MCF 10A (cell line): ENCODE measurements at places on chromosomes 5 and 9. TPM values are rescaled to one million over a fixed set of nuclear protein-coding genes. Genes with fewer than 3 reads are reported as not detected.

DNA sequence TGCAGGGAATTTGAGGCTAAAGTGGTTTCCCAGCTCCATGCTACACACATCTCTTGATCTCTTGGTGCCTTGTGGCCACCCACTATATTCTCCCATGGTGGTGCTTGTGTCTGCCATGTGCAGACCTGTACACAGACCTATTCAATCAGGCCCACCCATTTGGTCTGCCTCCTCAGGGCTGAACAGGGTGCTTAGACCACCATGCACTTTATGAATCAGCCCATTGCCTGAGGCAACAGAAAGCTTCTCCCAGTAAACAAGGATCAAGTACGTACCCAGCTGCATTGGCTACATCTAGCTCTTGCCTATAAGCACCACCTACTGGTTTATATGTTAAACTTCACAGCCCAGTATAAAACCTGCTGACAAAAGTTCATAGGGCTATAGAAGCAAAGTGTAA lies 664.3 kb upstream of the EDIL3 start:
- H3K4me3 ChIP-seq: no peak overlapping the region
- peaks cover 10% of the 10 kb centered on the region for H3K27me3 ChIP-seq
- no peaks in the 10 kb centered on the region for H3K36me3 ChIP-seq
- H3K4me1 ChIP-seq: no peaks in the 10 kb centered on the region

- no peaks in the 10 kb centered on the region for H3K27me3 ChIP-seq
- no peaks in the 10 kb centered on the region for H3K4me1 ChIP-seq
- no peak overlapping the region for H3K4me3 ChIP-seq
- peak; percentile 25 for DNase-seq
Measured at GRCh38 chr9:118533101-118533500, 828.9 kb downstream of the TLR4 start.

GRCh38 chr5:36600917-36601527 lies 5.4 kb upstream of the SLC1A3 start:
- no peak overlapping the region for H3K27ac ChIP-seq
- no peak overlapping the region for H3K4me3 ChIP-seq
- no peaks in the 10 kb centered on the region for H3K27me3 ChIP-seq
- DNase-seq: no peak
- H3K36me3 ChIP-seq: no peaks in the 10 kb centered on the region

- H3K4me1 ChIP-seq: peaks cover 13% of the 10 kb centered on the region
- no peak overlapping the region for H3K27ac ChIP-seq
- H3K27me3 ChIP-seq: no peaks in the 10 kb centered on the region
- no peaks in the 10 kb centered on the region for H3K36me3 ChIP-seq
- no peak for DNase-seq
- peak overlapping the region; percentile 98 for H3K4me3 ChIP-seq
Measured at GRCh38 chr9:19408316-19408692, 505 bp upstream of the ACER2 start.

GRCh38 chr5:178078197-178079010 lies 34.9 kb upstream of the N4BP3 start:
- H3K27me3 ChIP-seq: peaks cover 52% of the 10 kb centered on the region
- no peaks in the 10 kb centered on the region for H3K36me3 ChIP-seq
- peak overlapping the region; percentile 22 for H3K4me3 ChIP-seq
- H3K4me1 ChIP-seq: peaks cover 50% of the 10 kb centered on the region
- DNase-seq: peak; percentile 100

DNA sequence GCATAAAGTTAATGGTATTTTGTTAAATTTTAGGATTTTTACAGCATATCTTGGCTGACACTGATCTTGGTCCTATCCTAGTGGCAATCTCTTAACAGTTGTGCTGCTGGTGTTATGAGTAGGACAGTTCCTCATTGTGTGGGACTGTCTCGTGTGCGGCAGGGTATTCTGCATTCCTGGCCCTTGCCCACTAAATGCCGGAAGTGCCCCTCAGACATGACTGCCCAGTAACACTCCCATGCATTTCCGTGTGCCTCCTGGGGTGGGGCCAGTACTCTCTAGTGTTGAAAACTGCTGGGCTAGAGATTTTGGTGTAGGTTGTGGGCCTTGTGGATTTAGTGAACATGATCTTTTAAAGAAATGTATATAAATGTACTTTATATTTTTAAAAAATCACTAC lies 227.1 kb upstream of the DMRT1 start:
- H3K27ac ChIP-seq: peak overlapping the region; percentile 16
- DNase-seq: no peak
- H3K4me1 ChIP-seq: peaks cover 28% of the 10 kb centered on the region
- no peak overlapping the region for H3K4me3 ChIP-seq
- peaks cover 34% of the 10 kb centered on the region for H3K36me3 ChIP-seq

GRCh38 chr9:131992906-131993657 lies 86.6 kb downstream of the MED27 start:
- no peak overlapping the region for H3K4me3 ChIP-seq
- H3K4me1 ChIP-seq: peaks cover 5% of the 10 kb centered on the region
- H3K27me3 ChIP-seq: no peaks in the 10 kb centered on the region
- no peaks in the 10 kb centered on the region for H3K36me3 ChIP-seq

DNA sequence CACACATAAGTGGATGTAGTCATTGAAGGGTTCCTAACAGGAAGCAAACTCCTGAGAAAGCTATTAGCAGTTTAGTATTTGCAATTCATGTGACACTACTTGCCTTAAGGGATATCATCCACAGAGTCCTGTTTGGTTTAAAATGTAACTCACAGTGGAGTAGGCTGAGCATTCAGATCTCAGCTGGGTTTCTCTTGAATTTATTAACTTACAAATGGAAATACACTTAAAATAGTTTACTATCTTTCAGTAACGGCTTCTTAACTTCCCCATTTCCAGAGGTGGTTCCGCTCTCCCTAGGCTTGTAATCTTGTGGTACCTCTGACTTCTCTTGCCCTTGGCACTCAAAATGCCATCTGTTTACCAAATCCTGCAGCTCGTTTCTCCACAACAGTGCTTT lies 660.7 kb upstream of the ADAMTS16 start:
- H3K36me3 ChIP-seq: peaks cover 5% of the 10 kb centered on the region
- H3K27me3 ChIP-seq: no peaks in the 10 kb centered on the region
- no peaks in the 10 kb centered on the region for H3K4me1 ChIP-seq
- DNase-seq: no peak

DNA sequence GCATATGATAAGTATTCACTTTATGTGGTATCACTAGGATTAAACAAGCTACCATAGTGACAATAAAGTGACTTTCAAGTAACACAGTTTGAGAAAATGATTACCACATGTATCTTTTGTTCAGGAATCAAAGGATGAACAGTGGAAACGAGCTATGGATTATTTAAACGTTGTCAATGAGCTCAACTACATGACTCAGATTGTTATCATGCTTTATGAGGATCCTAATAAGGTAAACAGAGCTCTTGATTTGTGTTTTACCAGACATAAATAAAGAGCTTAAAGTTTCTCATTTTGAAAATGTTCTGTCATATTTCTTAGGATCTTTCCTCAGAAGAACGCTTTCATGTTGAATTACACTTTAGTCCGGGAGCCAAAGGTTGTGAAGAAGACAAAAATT lies 57.4 kb downstream of the PPIP5K2 start:
- H3K4me1 ChIP-seq: no peaks in the 10 kb centered on the region
- no peak overlapping the region for H3K4me3 ChIP-seq
- H3K27ac ChIP-seq: no peak overlapping the region
- H3K27me3 ChIP-seq: no peaks in the 10 kb centered on the region

The IRX1 gene
- total RNA-seq: 13.8 and 15.5 TPM in 2 replicates

The GABBR2 gene
- total RNA-seq: not detected in 2 replicates

The ARL10 gene
- total RNA-seq: 1.1 and 1.3 TPM in 2 replicates

The ZDHHC11 gene
- total RNA-seq: 2.0 and 7.0 TPM in 2 replicates

The RNF20 gene
- total RNA-seq: 38.4 and 41.6 TPM in 2 replicates
